Activated CD4-positive, alpha-beta T cell treated with anti-CD3 and anti-CD28 coated beads, Interleukin-2, Interleukin-6, amounts not matched to agents 100 ng/mL and 50 ng/mL, durations not matched to agents 16 hours and 8 hours (primary cell): ENCODE measurements at places on chromosomes 4 and X.

DNA sequence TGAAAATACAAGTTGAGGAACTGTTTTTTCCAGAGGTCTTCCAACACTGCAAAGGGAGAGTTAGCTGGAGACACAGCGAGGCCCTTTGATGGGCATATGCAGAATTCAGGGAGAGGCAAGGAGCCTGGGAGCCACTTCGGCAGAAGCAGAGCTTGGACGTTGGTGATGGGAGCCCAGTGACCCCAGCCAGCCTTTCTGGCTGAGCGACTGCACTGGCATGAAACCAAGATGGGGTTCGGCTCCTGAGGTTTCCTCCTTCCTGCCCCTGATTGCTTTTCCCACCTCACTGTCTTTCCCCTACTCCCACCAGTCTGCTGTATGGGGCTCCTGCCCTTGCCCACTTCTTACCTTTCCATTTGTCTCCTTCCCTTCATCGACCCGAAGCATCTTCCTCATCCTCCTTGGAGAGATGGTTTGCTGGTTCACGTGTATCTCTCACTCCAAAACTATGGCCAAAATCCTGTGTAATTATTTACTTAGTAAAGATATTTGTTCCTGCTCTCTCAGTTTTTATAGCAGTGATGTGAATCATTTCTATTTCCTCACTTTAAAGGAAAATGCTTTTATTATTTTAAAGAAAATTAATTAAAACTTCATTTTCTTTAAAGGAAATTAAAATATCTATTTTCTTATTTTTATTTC lies 100.5 kb downstream of the NFKB1 start:
- DNase-seq, result no peak

DNA sequence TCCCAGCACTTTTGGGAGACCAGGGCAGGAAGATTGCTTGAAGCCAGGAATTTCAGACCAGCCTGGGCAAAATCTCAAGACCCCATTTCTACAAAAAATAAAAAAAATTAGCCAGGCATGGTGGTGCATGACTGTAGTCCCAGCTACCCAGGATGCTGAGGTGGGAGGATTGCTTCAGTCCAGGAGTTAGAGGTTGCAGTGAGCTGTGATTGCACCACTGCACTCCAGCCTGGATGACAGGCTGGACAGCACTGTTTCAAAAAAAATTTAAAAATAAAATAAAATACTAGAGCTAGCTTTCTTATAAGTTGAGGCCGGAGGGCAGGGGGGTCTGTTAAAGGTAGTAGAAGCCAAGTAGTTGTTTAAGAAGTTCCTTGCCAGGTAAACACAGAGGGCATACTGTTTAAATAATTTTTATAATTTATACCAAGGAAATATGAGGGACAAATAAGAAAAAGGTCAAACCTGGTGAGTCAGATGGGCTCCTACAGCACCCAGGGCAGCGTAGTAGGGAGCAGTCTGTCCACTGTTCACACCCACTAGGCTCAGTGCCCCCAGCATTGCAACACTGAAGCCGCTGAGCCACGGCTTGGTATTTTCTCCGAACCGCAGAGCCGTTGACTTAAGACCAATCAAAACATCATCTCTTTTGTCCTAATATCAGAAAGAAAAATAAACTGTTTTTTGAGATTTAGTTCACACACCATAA lies 17.3 kb downstream of the COQ2 start:
- peak; percentile 34 for DNase-seq

DNA sequence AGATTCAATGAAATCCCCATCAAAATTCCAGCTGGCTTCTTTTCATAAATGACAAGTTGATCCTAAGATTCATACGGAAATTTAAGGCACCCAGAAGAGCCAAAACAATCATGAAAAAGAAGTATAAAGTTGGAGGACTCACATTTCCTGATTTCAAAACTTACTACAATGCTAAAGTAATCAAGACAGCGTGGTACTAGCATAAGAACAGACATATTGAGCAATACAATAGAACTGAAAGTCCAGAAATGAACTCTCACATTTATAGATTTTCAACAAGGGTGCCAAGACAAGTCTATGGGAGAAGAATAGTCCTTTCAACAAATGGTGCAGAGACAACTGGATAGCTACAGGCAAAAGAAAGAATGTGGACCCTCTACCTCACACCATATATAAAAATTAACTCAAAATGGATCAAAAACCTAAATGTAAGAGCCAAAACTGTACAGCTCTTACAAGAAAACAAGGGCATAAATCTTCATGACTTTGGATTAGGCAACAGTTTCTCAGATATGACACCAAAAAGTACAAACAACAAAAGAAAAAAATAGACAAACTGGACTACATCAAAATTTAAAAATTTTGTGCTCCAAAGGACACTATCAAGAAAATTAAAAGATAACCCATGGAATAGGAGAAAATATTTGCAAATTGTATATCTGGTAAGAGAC lies 28.5 kb downstream of the SASH3 start:
- DNase-seq, result no peak

DNA sequence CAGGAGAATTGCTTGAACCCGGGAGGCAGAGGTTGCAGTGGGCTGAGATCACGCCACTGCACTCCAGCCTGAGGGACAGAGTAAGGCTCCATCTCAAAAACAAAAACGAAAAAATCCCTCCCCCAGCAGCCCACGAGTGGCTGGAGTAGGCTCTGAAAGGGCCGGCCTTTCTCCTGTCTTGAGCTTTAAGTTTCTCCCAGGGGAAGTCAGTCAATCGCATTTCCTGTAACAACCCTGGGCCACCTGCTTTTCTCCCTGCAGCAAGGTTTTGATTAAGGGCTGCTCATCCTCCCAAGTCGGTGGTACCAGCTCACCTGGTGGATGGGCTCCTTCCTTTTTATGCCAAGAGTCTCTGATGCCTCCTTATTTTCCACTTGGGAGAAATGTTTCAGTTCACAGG lies 2.0 kb upstream of the NYX start:
- DNase-seq, result no peak

- DNase-seq, result no peak
These were observed 6.5 kb downstream of the HMGN5 start for GRCh38 chrX:81195259-81195658.

- DNase-seq, result peak; percentile 44
These were observed 36.8 kb downstream of the RTL5 start for GRCh38 chrX:72094894-72095293.

DNA sequence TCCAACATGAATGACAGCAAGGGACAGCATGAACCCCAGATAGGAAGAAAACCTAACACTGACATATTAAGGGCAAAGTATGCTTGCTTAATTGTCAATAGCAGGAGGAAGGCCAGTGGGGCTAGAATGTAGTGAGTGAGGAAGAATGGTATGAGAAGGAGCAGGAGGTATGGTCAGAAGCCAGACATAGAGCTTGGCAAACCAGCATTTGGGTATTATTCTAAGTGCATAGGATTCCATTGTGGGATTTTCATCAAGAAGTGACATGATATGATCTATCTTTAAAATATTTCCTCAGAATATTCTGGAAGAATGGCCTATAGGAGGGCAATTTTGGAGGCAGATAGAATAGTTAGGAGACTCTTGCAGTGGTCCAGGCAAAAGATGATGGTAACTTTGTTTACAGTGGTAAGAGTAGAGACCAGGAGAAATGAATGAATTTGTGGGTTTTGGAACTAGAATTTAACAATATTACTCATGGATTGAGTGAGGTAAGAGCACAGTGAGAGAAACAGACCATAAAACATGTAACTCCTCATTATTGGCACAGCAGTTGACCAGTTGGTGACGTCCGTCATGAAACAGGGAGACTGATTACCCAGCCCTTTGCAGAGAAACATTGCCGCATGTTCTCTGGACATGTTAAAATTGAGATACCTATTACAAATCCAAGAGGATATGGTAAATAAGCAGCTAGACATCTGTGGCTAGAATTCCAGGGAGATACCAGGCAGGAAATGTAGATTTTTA lies 246.5 kb upstream of the HS3ST1 start:
- no peak for DNase-seq

GRCh38 chr4:140243278-140243753 lies 89.3 kb upstream of the MAML3 start:
- DNase-seq, result peak; percentile 12

DNA sequence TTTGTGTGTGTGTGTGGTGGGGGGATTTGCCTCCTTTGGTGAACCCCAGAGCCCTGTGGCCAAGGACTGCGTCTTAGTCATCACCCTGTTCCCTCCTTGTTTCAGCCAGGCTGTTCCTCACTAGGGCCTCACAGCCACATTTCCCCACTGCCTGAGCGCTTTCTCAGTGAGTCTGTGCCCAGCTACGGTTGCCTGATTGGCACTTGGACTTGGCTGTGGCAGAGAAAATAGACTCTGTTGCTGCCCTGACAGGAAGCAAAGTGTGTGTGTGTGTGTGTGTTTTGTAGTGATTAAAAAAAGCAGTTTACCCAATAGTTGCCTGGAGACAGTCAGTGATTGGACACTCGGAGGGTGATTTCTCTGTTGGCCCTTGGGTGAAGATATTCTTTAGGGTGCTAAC lies 113.0 kb downstream of the UCHL1 start:
- no peak for DNase-seq

DNA sequence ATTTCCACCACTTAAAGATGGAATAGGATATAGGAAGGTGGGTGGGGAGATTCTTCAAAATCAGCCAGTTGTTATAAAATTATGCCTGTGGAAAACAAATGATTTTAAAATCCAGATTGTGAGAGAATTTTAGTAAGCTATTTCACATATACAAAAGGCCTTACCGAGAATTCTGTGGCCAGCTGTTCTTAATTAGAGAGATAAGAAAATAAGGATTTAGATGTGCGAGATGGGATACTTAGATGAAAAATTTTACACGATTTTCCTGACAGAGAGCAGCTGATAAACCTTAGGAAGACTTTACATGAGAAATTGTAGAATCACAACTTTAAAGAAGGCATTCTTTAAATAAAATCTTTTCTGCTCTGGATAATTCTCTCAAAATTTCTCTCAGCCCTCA lies 94.5 kb upstream of the IQCM start:
- DNase-seq, result no peak

DNA sequence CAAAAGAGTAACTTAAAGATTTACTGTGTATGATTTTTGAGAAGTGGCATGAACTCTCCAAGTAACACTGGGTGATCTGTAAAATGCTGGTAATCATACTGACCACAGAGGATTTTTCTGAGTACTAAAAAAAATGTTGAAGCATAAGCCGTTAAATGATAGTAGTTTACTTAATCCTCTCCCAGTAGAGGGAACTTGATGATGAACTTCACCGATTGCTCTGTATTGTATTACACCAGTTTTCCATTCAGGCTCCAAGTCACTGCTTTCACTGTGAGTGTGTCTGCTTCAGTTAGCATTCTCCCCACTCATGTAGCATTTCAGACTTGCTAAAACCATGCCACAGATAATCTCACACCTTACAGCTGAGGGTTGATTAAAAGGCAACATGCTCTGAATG lies 294.1 kb downstream of the GBA3 start:
- no peak for DNase-seq

- DNase-seq, result no peak
These were observed 26.2 kb downstream of the TMEM144 start for GRCh38 chr4:158236304-158237030.

GRCh38 chrX:43618366-43619205 lies 37.5 kb upstream of the MAOA start:
- no peak for DNase-seq

DNA sequence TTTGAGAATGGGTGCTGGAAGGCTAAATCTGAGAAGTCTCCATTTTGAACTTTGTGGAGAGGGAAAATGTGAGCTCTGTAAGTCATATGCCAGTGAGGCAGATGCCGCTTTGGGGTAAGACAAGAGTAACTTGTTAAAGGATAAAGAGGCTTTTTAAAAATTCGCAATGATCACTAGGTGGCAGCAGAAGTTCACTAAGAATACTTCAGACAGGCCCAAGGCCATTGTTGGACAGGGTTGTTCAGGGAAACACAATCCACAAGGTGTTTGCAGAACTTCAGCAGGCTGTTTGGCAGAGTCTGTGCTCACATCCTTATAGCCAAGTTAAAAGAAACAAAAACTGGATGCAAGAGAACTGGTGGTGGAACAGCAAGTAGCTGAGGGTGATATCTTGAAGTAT lies 13.7 kb upstream of the PIGA start:
- DNase-seq, result peak; percentile 48
